ENCODE measurements at places on chromosomes 1 and 21. TPM values are rescaled to one million over a fixed set of nuclear protein-coding genes. Genes with fewer than 3 reads are reported as not detected.

ECM1 gene
- 3.6 TPM for total RNA-seq

COL11A1 gene
- not detected for total RNA-seq

HES5 gene
- total RNA-seq: 0.38 TPM

HSPA6 gene
- total RNA-seq: 0.49 TPM

EPHA2 gene
- total RNA-seq: 3.8 TPM

CFHR5 gene
- not detected for total RNA-seq

PLA2G4A gene
- total RNA-seq: 0.62 TPM

ACTA1 gene
- total RNA-seq: 8,109 TPM

SYDE2 gene
- total RNA-seq: 5.0 TPM
